RWPE1 (cell line): ENCODE measurements at places on chromosomes 4 and X.

GRCh38 chrX:63400340-63400739 is 49.2 kb upstream of the SPIN4 start:
- DNase-seq, result no peak

DNA sequence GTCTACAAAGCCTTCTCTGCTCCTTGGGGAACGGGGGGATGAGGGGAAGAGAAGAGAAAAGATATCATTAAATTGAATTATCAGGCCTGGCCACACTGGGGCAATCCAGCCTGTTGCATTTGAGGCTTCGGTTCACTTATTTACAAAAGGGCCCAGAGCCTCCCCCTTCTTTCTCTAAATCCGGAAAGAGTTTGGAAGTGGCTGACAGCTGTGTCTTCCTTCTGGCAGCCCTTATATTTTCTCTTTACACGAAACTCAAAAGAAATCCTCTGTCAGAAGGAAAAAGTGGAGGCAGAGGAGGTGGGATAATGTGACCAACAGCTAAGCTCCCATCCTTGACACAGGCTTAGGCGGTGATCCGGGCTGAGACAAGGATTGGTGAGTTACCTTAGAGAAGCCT is 158.3 kb upstream of the TAPT1 start:
- DNase-seq, result no peak

- no peak for DNase-seq
Measured at GRCh38 chrX:6313356-6313755, 84.7 kb upstream of the NLGN4X start.

DNA sequence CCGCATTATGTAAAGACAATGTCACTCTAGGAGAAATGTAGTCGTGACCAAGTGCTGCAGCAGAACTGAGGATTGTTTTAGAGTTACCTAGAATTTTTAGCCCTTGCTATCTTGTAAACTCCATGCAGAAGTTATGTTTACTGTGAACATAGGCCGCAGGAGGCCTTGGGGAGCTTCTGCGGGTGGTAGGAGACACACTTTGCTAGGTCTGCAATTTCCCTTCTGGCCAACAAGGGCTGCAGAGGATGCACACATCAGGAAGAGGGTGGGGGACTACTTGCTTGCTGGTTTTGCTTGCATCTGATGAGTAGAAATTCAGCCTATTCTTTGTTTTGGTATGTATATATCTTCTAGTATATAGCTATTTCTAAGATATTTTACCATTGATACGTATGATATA is 23.1 kb downstream of the BANK1 start:
- no peak for DNase-seq

- DNase-seq, result peak; percentile 20
Measured at GRCh38 chr4:14336656-14337055, 665.6 kb upstream of the CPEB2 start.
